ENCODE measurements at places on chromosomes 11 and 22. TPM values are rescaled to one million over a fixed set of nuclear protein-coding genes. Genes with fewer than 3 reads are reported as not detected.

The GRK3 gene
- polyA plus RNA-seq = 14.2 TPM

GRCh38 chr11:120314861-120315260 is 10.2 kb upstream of the TLCD5 start:
- no peak for DNase-seq

GRCh38 chr11:128834157-128834556 is 32.9 kb downstream of the KCNJ1 start:
- DNase-seq = no peak

The PGA4 gene
- polyA plus RNA-seq = 0.67 TPM

- peak; percentile 33 for DNase-seq
These were observed 84.0 kb downstream of the SWAP70 start for GRCh38 chr11:9747828-9748227.

DNA sequence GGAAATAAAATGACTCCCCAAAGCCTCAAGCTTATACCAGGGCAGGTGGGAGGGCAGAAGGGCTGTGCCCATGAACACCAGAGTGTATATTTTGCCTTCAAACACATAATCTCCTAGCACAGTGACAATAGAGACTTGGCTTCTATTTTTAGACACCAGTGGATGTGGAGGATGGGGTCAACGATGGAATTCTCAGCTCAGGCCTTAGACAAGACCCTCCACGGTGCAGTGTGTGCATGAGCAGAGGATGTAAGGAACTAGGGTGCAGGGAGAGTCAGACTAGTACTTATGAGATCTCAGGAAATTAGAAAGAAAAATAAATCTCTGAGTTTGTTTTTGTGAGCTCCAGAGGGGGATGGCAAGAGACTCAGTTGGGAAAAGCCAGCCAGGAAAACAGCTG is 113.6 kb upstream of the CADM1 start:
- no peak for DNase-seq

DNA sequence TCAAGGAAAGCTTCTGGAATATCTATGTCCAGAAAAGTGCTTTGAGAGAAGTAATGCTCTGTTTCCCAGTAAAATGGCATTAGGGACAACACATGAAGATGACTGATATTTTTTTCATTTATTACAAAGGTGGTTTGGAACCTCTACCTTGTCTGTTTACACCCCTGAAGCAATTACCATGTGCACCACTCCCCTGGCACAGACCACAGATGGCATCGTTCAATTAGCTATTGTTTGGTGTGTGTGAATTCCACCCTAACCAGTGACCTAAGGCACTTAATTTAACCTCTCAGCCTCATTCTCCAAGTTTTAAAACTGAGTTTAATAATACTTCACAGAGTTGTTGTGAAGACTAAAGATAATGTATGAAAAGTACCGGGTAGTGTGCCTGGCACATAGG is 127.6 kb upstream of the BMAL1 start:
- no peak for DNase-seq

- no peak for DNase-seq
These were observed 249.0 kb downstream of the CADM1 start for GRCh38 chr11:115255006-115255762.

GRCh38 chr11:43523632-43524031 is 156.9 kb upstream of the HSD17B12 start:
- DNase-seq = no peak

The FXYD6 gene
- 148 TPM for polyA plus RNA-seq

Data from right lung (tissue), 10 donors.